ENCODE measurements at places on chromosomes 16 and 17.

DNA sequence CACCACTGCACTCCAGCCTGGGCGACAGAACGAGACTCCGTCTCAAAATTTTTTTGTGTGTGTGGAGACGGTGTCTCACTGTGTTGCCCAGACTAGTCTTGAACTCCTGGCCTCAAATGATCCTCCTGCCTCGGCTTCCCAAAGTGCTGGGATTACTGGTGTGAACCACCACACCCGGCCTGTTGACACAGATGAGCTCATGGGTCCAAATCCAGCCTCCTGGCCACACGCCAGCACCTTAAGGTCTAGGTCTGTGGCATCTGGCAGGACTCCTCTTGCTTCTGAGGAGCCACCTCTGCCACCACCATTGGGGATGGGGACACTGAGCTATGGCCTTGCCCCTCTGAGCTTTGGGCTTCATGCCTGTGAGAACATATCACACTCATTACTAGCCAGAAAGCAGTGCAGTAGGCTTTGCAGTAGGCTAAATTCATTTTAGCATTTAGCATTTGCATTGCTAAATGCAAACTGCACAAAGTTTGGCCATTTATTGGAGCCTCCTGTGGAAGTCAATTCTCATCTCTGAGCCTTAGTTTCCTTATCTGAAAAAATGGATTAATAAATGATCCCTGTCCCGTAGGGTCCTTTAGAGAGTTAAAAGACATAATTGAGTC, 5.5 kb upstream of the CDIPT start:
- DNase-seq, result no peak

GRCh38 chr16:13289515-13289914, 388.1 kb downstream of the SHISA9 start:
- no peak for DNase-seq

DNA sequence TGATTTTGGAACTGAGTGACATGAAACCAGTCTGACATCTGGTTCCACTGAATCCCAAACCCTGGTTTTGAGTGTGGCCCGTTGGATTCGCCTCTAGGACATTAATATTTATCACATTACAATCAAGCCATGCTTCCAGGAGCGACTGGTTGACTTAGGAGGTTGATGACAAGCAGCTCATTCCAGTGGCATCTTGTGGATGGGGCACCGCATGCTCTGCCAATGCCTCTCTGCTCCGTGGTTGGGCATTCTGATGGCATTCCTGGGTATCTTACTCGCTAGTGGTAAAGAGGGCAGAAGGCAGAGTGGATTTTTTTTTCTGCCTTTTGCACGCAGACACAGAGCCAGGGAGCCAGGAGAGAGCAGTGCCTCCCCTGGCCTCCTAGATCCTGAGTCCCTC, 31.4 kb downstream of the CACNG4 start:
- DNase-seq, result no peak

- DNase-seq, result no peak
These were observed at the start of gene TNFRSF17 for GRCh38 chr16:11964761-11965551. TSS of gene TNFRSF17 (plus strand) at chr16:11965210. CDS start at chr16:11965325, 115 bp downstream.
